ENCODE measurements at places on chromosomes 2 and 18.

- peak; percentile 58 for DNase-seq
Measured at GRCh38 chr2:84815146-84815545, 65.7 kb downstream of the TRABD2A start.

- no peak for DNase-seq
Measured at GRCh38 chr18:54766634-54767033, 61.6 kb upstream of the RAB27B start.

GRCh38 chr2:165636959-165637358, 157.1 kb downstream of the GALNT3 start:
- DNase-seq, result no peak

GRCh38 chr2:101986804-101987740, 4.7 kb upstream of the IL1R2 start:
- DNase-seq, result no peak

GRCh38 chr2:152676461-152676860, 40.8 kb downstream of the PRPF40A start:
- DNase-seq, result no peak

DNA sequence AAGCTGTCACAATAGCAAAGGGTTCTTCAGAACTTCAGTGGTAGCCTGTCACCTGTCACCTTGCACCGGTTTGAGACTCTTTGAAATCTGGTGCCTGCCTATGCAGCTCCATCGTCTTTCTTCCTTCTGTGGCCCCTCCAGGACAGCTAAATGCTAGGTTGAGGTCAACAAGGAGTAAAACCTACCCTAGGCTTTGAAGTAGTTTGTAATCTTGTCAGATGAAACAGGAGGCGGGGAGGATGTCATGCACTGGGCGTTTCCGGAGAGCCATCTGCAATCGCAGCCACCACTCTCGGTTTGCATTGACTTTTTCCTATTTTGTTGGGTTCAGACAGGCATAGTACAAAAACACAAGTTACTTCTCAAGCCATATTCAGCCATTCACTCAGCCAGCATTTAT, 116.7 kb downstream of the LPIN1 start:
- DNase-seq, result no peak

GRCh38 chr2:202847693-202848524, 23.7 kb downstream of the ICA1L start:
- DNase-seq, result no peak

GRCh38 chr2:73269686-73270465, 14.4 kb downstream of the FBXO41 start:
- DNase-seq, result no peak
